ENCODE measurements at places on chromosomes 5 and 9.

GRCh38 chr9:87395804-87396479, 101.7 kb upstream of the DAPK1 start:
- DNase-seq: no peak

DNA sequence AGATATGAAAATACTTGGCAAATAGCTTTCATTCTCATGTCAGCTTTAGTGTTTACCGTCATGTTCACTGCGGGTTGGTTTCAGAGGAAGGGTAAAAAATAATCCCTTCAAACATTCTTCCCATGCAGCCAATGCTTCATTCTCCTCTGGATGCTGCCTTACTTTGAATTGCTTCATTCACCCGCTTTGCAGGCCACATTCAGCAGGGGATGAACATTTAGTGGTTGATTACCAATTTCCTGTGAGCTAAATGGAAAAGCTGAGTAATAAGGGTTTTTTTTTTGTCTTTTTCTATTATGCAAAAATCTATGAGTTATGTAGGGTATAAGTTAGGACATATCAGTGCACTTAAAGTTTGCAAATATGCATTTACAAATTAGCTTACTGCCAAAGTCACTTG, 96.3 kb upstream of the MEF2C start:
- no peak for DNase-seq

- no peak for DNase-seq
Measured at GRCh38 chr5:174491761-174492350, 232.5 kb upstream of the MSX2 start.

- DNase-seq: no peak
Measured at GRCh38 chr5:171634511-171634910, 151.1 kb upstream of the SMIM23 start.

DNA sequence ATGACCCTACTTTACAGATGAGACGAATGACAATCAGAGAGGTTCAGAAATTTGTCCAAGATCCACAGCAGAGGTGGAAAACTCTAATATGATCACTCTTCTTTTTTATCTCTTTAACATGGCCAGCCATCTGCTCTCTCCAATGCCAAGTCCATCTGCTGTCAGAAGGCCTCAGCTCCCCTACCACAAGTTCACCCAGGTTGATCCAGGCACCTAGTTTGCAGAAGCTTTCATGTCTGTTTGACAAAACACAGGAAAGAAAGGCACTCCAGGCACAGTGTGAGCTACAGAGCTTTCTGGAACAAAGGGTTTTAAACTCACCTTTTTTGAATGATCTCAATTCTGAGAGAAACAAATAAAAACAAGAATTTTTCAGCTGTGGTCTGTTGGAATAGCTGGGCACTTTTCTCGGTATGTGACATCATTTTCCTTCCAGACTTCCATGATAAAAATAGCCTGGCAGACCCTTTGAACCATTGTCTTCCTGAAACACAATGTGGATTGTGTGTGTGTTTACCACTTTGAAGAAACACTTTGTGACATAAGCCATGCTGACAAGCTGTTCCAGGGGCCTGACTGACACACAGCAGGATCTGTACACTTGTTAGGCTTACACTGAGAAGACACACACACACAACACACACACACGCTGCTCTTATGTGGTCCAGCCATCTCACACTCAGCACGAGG, 214.3 kb downstream of the AGTPBP1 start:
- no peak for DNase-seq

DNA sequence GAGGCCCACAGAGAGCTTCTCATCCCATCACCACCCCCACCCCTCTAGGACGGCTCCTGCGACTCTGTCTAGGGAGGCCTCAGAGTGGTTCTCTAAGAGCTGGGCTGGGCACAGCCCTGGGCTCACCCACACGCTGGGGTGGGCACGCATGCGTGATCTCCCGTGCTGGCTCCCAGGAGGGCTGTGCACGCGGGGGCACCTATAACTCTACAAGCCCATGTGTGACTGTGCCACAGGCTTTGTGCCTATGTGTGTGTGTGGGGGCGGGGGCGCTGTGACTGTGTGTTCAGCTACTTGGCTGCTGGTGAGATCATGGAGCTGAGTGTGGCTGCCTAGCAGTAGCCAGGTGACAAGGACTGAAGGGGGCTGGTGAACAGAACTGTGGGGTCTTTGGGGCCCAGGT, 32.2 kb downstream of the NDUFA8 start:
- no peak for DNase-seq

DNA sequence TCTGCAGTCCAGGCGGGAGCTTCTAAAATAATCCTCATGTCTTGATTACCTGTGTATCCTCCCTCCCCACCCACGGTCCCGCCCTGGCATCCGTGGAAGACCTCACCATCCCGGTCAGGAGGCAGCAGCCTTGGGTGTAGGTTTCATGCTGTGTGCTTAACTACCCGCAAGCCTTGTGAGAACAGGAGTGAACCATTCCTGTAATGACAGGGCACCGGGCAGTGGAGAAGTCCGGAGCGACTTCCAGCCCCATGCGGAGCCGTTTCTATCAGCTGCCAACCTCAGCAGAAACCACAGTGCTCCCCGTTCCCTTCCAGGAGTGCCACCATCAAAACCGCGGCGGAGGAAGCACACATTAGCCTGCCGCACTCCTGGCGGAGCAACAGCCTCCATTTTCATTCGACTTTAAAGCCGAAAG, 123.5 kb upstream of the LMX1B start:
- no peak for DNase-seq

GRCh38 chr5:179763215-179763945, 30.4 kb upstream of the LTC4S start:
- DNase-seq: peak; percentile 5

GRCh38 chr5:116130471-116130870, 45.6 kb downstream of the COMMD10 start:
- no peak for DNase-seq

DNA sequence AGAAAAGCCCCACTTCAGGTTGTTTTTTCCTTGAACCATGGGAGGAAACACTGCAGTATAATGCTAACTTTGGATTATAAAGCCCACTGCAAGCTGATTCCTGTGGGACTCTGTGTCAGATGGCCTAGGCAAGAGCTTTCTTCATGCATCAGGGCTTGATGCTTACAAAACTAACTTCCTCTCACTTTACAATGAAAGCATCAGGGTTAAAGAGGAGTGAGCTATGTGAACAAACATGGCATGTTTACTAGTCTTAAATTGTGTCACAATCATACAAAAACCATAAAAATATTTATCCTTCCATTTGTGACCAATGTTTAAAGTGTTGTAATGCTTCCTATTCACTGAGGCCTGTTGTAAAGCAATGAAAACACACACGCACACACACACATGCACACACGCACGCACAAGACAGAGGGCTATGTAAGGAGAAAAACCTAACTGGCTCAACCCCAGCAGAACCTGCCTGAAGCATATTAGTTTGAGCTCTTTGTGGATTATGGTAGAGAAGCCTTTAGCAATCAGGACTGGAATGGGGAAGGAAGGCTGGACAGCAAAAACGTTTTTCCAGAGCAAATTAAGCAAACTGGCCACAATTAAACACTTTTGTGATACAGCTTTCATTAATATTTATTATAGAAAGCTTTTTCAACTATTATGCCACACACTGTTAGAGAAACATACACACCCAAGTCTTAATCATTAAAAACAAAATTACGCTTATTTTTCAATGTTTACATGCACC, 122.2 kb downstream of the AUH start:
- no peak for DNase-seq

DNA sequence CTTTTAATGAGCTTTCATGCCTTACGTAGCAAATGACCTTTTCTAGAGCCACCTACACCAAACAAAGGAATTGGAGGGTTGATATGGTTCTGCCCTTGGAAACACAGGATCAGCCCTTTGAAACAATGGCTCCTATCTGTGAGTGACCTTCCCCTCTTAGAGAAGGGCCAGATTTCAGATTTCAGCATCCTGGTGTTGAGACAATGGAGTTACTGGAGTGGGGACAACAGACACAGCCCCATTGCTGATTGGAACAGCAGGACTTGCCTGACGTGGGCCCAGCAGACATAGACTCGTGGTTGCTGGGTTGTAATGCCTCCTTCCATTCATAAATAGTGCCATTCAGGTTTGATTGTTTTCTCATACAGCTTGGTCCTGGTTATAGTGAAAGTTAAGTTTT, 96.0 kb downstream of the GALNT10 start:
- no peak for DNase-seq

DNA sequence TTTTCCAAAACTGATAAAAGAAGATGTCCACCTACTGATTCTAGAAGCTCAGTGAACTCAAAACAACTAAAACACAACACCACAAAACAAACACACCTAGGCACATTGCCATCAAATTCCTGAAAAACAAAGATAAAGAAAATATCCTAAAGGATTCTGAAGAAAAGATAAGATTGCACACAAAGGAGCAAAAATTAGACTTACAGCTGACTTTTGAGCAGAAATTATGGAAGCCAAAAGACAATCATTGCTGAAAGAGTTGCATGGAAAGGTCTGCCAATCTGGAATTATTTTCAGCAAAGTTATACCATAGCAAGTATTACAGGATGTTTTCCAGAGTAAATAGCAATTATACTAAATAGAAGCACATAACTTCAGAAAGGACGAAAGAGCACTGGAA, 128.2 kb upstream of the IRX2 start:
- DNase-seq: no peak

DNA sequence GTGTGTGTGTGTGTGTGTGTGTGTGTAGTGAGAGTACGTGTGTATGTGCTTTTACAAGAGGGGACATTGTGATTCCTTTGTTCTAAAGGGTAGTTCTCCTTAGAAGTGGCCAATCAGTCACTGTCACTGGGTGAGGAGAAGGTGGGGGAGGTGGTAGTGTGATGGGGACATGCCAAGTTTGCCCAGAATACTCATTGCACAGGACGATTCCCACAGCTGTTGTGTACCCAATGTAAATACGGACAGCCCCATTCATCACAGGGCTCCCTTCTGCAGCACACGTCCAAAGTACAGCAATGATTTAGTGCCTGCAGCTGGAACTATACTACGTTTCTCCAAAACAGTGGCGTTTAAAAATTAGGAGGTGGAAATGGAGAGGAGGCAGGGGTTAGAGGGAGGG, 287.8 kb downstream of the TLR4 start:
- no peak for DNase-seq

DNA sequence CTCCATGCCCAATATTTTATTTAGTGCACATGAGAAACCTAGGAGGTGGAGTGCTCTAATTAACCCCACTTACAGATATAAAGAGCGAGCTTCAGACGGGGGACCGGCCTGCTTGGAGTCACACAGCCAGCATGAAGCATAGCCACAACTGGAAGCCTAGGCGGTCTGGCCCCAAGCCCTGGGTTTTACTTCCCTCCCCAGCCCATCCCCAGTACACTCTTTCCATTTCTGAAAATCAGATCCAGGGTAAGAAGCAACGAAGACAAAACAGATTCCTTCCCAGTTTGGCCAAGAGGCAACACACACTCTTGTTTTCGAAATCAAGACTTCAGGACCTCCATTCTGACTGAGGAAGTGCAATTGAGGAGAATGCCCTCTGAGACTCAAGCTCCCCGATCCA, 27.1 kb downstream of the KCNMB1 start:
- DNase-seq: no peak

GRCh38 chr9:133252301-133253020, 22.5 kb downstream of the ABO start:
- DNase-seq: no peak

DNA sequence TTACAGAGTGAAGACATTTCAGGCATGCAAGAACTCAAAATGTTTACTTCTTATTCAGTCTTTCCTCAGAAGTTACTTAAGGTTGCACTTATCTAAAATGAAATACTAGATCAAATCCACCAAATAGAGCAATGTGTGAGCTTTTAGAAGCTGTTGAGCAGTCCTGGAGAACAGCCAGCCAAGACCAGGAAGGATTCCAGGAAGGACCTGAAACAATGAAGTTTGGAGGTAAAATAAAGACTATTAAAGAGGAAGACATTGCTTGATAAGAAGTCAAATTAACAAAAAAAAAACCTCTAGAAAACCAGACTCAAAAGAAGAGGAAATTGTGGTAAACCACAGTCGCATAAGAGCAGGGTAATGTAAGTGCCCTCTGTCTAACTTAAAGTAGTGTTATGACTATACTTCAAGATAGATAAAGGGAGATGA, 156.2 kb upstream of the S1PR3 start:
- no peak for DNase-seq

DNA sequence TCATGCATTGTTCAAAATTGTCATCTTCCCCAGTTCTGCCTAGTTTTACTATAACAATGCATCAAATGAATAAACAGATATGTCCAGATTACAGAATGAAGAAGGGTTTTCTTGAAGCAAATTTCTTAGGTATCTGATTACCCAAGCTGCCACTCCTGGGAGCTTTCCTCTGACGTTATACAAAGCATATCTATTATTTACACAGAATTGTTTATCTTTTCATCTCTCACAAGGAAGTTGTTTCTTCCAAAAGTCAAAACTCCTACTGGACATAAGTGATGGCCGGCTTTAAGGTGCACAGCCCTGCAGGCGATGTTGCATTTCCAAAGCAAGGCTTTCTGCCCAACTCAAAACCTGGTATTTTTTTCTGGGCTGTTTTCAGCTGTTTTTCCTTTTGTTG, 73.4 kb upstream of the ANKH start:
- DNase-seq: no peak

DNA sequence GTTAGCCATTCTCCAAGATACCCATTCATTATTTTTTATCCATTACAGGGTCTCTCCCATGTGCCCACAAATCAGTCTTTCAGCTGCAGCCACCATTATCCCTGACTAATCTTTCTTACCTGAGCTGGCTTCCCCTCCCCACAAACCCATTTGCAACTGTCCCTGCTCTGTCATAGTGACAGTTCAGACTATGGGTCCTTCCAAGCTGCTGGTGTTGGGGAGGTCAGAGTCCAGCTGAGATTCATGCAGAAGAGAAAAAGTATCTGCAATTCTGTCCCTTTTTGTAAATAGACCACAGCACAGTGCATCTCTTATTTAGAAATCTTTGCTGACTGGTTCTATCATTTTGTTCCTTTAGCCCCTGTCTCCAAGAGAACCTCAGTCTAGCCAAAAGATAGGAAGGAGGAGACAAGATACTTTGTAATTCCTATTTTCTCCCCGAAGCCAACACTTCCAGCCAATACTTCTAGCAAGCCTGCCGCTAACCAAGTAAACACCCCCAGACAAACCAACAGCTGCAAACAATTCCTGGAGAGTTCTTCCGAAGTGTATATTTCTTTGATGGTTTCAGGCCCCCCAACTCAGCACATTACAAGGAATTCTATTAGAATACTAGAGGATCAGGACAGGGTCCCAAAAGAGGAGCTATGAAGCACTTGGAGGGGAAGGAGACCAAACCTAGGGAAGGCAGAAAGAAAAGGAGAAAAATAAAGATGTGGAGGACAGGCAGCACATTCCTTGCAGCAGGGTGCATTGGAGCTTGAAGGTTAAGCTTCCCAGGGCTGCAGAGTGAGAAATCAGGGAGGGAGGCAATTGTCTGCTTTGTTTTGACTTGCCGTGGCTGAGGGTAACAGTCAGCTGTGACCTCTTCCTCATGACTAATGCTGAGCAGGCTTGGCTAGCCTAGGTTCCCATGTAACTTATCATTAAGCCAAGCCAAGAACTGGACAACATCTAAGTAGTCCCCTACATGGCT, 148.5 kb downstream of the SGCD start:
- DNase-seq: no peak
